ENCODE measurements at places on chromosomes 12 and 14.

DNA sequence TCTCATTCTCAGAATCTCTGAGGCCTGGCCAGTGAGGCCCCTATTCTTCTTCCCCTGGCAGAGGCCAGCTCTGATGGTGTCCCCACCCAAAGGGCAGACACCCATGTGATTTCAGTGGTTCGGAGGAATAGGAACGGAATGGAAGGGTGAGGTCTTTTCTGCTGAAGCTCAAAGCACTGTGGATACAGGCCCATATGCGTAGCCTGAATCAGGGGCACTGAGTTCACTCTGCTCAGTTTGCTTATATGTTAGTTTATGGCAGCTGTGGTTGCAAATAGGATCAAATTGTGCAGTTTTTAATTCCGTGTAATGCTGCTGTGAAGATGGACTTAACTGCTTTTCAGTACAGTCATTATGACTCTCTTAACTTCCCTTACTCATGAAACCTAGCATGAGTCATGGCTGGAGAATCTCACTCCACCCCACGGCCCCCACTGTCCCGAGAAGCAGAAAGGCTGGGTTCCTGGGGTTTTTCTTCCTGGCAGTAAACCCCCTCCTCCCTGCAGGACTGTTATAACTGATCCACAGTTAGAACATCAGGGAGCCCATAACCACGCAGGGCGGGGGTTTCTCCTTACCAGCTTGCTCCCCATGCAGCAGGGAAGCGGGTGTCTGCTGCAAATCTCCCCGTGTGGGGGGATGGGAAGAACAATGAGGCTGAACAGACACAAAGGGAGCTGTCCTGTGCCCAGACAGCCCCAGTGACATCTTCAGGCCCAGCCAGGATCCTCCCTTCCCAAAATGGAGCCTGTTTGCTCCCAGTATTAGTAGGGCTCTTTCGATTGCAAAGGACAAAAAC, 122.7 kb downstream of the SLC38A6 start:
- peak; percentile 99 for DNase-seq

DNA sequence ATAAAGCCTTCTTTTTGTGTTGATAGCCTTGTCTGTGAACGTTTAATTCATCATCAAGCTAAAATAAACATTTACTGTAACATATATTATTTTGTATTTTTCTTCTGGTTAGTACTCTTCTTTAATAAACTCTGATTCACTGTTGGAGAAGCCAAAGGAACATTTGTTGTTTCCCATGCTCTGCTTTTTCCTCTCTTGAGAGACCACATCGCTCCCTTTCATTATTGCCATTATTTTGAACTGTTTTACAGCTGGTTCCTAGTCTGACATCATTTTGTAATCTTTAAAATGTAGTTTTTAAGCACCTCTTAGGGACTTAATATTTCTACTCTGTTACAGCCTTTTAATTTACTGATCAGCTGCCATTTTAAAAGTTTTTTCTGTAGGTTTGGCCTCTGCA, 301.8 kb downstream of the NPAS3 start:
- no peak for DNase-seq

- no peak for DNase-seq
Measured at GRCh38 chr12:67804168-67804567, 155.6 kb downstream of the DYRK2 start.

DNA sequence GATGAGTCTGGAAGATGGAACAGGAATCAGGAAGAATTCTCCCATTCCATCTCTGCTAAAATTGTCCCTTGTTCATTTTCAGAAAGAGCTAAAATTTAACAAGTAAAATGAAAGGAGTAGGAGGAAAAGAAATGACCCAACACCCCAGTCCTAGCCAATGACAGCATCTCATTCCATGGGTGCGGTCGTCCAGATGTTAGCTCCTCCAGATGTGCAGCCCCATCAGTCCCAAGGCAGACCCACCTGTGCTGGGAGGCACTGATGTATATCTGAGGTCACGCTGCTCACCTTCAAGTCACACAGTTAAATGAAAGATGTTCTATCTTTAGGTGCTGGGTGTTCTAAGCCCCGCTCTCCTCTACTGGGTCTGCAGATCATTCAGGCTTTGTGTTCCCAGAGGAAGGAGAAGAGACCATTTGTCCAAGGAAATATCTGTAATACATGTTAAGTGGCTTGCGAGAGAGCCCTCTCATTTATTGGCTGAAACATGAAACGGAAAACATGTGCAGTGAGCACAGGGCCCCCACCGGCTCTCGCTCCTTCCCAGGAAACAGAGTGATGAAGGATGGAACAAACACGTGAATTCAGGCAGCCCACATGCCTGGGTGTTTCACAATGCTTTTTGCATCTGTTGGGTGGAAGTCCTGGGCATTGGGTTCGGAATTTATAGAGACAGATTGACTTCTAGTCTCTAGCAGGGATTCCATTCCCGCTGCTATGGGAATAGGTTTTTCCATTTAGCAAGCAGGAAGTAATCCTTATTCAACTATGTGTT, 294.6 kb downstream of the NUAK1 start:
- DNase-seq = peak; percentile 61

DNA sequence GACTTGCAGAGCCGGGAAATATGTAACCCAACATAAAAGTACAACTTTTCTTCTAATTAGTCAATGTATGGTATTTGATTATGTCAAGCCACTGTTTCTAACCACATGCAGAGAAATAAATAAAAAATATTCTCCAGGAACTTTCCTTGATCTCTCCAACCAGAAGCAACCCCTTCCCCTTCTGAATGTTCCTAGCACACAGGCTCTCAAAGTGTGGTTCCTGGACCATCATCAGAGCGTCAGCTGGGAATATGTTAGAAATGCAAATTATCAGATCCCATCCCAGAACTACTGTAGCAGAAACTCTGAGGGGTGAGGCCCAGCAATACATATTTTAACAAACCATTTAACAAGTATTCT, 21.0 kb upstream of the ITPR2 start:
- DNase-seq = no peak

- DNase-seq = peak; percentile 7
Measured at GRCh38 chr12:28237423-28237822, 47.2 kb downstream of the CCDC91 start.

GRCh38 chr12:90280033-90280432, 571.4 kb upstream of the ATP2B1 start:
- peak; percentile 74 for DNase-seq

- no peak for DNase-seq
Measured at GRCh38 chr14:95695913-95696312, 9.7 kb downstream of the TCL1B start.

DNA sequence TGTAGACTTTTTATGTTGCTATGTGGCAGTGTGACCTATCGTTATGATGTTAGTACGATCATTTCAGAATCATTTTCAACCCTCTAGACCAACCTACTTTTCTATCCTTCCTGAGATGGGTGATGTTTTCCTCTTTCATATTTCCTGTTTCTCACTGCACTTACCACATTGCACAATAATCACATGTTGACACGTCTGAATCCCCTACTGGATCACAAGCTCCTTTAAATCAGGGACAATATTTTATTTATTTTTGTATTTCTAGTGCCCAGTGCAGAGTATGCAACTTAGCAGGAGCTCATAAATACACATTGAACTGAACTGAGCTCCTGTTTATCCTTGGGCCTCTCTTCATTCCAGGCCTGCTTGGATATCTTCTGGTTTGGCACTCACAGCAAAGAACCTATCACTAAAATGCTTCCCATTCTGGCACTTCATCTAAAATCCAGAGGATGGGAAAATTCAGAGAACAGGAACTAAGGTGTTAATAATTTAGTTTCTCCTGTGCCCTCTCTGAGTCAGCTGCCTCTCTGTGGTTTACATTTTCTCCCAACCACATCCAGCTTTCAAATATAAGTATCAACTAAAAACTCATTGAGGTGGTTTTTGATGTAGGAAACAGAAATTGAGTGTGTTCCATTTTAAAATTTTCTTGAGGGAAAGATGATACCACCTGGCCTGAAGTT, 69.4 kb upstream of the DYRK2 start:
- DNase-seq = no peak

GRCh38 chr12:64192644-64193444, 29.3 kb downstream of the KICS2 start:
- DNase-seq = no peak

- DNase-seq = no peak
Measured at GRCh38 chr12:91422811-91423692, 240.4 kb upstream of the DCN start.

GRCh38 chr12:29463198-29463597, 34.3 kb downstream of the OVCH1 start:
- no peak for DNase-seq
